Epithelial cell of proximal tubule (primary cell): ENCODE measurements at places on chromosomes 4 and X.

DNA sequence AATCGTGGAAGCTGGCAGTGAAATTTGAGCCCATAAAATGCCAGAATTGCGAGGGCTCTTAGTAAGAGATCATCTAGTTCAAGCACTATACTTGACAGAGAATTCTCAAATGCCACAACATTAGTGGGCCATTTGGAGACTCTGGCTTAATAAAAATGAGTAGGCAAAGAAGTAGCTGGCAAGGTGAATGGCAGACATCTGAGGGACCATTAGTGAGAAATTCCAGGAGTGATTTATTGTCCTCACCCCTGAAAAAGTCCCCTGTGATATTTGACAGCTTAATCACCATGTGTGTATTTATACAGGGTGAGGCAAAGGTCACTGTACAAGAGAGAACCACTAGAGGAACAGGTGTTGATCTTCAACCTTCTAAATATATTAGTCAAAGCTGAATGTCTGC is 207.5 kb downstream of the CHRDL1 start:
- DNase-seq: no peak

DNA sequence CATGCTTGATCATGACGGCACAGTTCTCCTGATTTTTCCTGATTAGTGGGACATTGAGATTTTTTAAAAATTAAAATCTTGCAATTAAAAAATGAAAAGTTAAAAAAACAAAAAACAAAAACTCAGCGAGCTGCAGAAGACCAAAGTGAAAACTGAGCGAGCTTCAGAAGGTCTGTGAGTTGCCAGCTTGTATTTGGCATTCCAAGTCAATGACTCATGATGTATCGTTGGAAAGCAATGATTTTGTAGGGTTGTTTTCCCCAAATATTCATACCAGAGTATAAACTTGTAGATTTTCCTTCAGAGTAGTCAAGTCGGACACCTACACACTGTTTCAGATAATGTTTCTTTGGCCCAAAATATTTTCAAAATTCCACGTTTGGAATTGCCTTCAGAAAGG is 76.9 kb downstream of the LRRC66 start:
- no peak for DNase-seq

- DNase-seq: no peak
Observed at GRCh38 chr4:165522050-165522449, 143.2 kb downstream of the CPE start.

GRCh38 chrX:152821145-152821765 is 9.3 kb downstream of the CETN2 start:
- no peak for DNase-seq

- DNase-seq: no peak
Observed at GRCh38 chr4:86498863-86499166, 95.3 kb upstream of the PTPN13 start.

- DNase-seq: no peak
Observed at GRCh38 chr4:43547561-43547960, 655.0 kb downstream of the GRXCR1 start.

DNA sequence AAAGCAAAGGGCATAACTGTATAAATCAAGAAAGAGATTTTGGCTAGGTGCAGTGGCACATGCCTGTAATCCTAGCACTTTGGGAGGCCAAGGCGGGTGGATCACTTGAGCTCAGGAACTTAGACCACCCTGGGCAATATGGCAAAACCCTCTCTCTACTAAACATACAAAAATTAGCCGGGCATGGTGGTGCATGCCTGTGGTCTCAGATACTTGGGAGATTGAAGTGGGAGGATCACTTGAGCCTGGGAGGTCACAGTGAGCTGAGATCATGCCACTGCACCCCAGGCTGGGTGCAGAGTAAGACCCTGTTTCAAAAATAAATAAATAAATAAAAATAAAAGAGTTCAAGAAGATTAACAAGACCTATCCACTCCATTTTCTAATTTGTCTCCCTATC is 227.3 kb downstream of the SOWAHB start:
- no peak for DNase-seq

- no peak for DNase-seq
Observed at GRCh38 chrX:107485013-107485412, 35.6 kb downstream of the FRMPD3 start.

DNA sequence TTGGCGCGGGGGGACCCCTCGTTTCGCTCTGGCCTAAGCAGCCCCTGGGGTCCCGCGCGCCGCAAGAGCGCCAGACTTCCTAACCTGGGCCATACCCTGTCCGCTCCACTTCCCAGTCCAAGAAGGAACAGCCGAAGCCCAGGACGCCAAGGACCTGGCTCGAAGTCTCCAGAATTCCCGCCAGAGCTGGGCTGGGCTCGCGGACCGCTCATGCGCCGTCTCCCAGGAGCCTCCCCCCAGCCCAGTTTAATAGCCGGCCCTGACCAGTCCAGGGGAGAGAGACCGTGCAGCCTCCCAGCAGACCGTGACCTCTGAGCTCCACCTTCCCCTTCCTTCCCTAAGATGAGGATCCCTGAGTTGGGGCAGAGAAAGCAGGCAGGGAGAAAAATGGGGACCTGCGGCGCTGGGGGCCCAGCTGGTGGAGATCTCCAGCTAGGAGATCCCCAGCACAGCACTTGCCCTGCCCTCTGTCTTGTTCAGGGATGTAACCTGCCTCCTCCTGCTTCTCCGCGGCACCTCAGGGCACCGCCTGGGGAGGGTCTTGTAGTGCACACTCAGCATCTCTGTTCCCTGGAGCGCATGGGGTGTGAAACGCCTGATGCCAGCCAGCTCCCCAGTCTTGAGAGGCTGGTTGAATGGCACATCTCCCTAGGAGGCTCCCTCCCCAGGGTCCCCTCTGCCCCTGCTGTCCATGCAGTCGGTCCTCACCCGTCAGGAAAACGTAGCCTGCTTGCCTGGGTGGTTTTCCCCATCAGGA is 1.2 kb upstream of the LETM1 start:
- DNase-seq: no peak

GRCh38 chrX:24900234-24900633 is 115.5 kb downstream of the ARX start:
- no peak for DNase-seq

GRCh38 chr4:4415107-4415805 is 28.4 kb downstream of the NSG1 start:
- no peak for DNase-seq

DNA sequence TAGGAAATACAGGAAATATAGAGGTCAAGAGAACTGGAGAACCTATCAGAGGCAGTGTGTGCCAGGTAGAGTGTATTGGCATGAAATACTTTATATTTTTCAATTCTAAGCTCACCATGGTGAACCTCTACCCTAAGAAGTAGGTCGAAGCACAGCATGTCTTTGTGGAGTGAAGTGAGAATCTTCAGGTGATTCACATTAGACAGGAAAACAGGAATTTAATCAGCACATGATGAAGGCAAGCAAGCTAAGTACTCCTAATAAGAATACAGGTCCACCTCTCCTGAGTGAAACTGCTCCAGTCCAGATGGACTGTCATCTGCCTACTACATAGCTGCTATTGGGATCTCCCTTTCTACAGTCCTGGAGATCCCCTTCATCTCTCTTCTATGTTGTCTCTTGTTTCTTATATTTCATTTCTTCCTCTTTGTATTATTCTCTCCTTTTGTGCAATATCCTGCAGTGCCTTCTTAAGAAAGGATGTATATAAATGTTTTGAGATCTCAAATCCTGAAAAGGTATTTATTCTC is 159.0 kb downstream of the LRBA start:
- DNase-seq: no peak

GRCh38 chrX:132022198-132022966 is 720 bp upstream of the STK26 start:
- no peak for DNase-seq

- no peak for DNase-seq
Observed at GRCh38 chrX:8639949-8640475, 91.9 kb downstream of the ANOS1 start.

DNA sequence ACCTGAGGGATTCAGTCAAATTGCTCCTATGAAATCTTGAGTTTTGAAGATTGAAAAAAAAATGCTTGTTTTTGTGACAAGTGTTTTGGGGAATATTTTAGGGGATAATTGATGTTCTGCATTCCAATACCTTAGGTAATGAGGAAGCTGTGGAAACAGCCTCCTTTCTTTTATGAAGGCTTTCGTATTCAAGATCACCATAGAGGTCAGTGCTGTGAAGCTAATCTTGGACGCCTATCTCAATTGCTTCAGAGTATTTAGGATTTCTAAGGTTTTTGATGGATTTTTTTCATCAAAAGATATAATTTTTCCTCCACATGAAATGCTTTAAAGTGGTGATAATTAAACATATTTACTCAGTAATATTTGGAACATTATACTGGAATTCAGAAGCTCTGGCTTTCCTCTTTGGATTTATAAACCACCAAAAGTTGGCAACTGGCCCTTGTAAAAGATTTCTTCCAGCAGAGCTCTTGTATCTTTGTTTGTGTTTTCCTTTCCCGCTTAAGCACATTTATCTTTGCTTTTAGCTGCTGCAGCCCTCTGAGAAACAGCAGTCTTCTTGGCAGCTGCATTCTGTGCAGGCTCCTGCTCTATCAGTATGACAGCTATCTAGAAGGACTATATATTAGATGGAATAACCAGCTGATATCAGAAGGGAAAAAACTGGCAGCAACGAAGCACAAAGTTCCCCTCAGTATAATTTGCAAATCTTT is 63.7 kb downstream of the HMGB2 start:
- DNase-seq: no peak

DNA sequence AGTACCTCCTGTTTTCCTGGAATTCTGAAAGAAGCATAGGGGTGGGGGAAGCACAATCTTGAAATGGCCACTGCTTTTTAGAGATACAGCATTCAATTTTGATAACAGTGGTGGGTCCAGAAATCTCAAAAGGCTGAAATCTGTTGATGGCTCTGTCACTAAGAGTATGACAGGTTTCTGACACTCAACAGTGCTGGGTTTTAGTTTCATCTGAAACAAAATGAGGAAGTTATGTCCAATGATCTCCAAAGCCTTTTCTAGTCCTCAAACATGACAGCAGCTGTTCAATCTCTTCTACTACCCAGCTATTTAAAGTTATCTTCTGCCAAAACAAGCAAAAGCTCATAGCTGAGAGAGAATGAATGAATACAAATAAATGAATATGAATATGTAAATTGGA is 110.5 kb downstream of the IL1RAPL1 start:
- DNase-seq: no peak

DNA sequence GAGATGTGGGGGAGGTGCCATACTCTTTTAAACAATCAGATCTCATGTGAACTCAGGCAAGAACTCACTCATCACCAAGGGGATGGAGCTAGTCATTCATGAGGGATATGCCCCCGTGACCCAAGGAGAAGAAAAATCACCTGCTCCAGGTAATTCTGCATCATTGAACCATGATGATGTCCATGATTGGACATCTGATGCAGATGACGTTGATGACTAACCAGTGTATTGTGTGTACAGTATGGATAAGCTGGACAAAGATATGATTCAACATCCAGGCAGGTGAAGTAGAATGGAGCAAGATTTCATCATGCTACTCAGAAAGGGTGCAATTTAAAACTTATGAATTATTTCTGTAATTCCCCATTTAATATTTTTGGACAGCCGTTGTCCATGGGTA is 286.4 kb upstream of the SMIM31 start:
- no peak for DNase-seq

DNA sequence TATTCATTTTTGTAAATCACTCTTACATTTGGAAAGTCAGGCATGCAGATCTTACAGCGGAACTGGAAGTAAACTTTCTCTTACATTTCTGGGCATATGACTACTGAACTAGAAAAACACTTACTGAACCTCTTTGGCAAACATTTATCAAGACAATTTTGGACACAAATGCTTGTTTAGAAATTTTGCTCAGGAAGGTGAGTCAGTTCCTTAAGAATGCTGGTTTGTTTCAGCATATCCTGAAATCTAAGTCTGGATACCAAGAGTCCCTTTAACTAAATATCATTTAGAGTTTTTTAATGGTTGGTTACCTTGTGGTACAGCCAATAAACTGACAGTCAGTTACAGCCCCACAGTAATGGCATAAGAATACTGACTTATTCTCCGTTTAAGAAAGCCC is 15.0 kb downstream of the SHISA3 start:
- DNase-seq: peak; percentile 64

DNA sequence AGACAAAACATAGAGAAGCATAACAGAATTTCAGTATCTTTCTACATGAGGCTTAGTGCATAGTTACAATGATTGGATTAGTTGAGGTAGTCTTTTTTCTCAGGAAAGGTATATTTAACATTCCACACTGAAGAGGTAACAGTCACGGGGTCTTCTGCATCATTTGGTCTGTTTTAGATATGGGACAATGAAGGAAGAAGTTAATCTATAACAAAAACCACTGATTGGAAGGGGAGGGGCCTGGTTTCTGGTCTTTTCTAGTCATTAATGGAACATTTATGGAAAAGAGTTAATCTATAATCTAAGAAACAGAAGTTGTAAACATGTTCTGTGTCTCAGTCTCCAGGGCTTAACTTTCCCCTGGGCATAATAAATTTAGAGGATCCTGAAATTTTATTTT is 37.3 kb upstream of the HPSE start:
- peak; percentile 76 for DNase-seq

GRCh38 chr4:89283226-89284009 is 24.2 kb downstream of the GPRIN3 start:
- peak; percentile 80 for DNase-seq

DNA sequence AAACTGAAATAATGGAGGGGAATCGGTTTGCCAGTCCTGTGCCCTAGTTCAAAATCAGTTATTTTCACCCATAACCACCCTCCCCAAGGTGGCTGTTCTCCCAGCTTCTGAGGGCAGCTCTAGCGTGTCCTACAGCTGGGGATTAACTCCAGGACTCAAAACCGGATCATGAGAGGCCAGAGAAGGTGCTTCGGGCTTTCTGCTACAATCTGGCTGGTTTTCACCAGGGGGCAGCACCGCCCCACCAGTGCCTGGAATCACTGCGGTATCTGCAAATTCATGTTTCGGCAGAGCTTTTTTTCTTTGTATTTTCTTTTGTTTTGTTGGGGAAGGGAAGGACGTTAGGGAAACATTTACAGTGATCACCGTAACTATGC is 28.4 kb downstream of the PDHA1 start:
- no peak for DNase-seq

GRCh38 chr4:147854154-147854553 is 122.3 kb downstream of the ARHGAP10 start:
- DNase-seq: no peak

DNA sequence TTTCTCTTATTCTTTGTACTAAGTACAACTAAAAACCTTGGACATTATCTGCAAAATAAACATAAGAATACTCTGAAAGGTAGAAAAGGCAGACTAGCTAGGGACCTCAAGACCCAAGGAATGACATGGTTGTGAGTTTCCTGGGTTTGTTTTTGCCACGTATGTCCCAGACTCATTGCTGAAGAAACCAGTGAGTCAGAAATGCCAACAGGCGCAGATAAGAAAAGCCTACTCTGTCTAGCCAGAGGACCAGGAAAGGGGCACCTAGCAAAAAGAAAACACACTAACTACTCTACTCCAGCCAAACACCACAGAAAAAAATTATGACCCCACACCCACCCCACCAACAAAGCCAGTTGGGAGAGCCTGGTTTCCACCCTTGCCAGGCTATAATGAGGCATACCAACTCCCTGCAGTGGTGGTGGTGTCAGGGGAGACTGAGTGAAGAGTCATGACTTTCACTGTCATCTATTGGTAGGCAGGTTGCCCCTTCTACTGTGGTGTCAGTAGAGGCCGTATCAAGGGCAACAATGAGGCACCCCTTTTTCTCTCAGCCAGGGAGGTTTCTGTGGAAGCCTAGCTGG is 10.9 kb downstream of the MTMR1 start:
- DNase-seq: no peak

GRCh38 chr4:150115851-150116250 is 37.6 kb downstream of the DCLK2 start:
- DNase-seq: no peak
